T-helper 2 cell treated with Interferon-gamma antibody and Interleukin-4, amounts not matched to agents 5 μg/mL and 100 μg/mL, for 36 hours (primary cell): ENCODE measurements at places on chromosomes 2 and 18.

GRCh38 chr2:113888641-113889470, 1.0 kb upstream of the ACTR3 start:
- no peak for DNase-seq
- peaks cover 61% of the 10 kb centered on the region for H3K4me1 ChIP-seq
- peaks cover 45% of the 10 kb centered on the region for H3K36me3 ChIP-seq
- H3K4me3 ChIP-seq = peak overlapping the region; percentile 99

- H3K27me3 ChIP-seq = no peaks in the 10 kb centered on the region
- DNase-seq = no peak
- H3K4me3 ChIP-seq = no peak overlapping the region
- H3K36me3 ChIP-seq = no peaks in the 10 kb centered on the region
- no peak overlapping the region for H3K27ac ChIP-seq
- H3K4me1 ChIP-seq = no peaks in the 10 kb centered on the region
Measured at GRCh38 chr18:7830468-7830867, 263.4 kb downstream of the PTPRM start.

DNA sequence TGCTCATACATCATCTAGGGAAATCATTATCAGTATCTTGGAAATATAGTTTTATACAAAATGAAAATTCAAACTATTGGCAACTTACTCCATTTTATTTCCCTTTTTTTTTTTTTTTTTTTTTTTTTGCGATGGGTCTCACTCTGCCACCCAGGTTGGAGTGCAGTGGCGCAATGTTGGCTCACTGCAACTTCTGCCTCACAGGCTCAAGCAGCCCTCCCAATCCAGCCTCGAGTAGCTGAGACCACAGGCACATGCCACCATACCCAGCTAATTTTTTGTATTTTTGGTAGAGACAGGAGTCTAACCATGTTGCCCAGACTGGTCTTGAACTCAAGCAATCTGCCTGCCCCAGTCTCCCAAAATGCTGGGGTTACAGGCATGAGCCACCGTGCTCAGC, 29.0 kb downstream of the OLA1 start:
- no peaks in the 10 kb centered on the region for H3K27me3 ChIP-seq
- no peak overlapping the region for H3K27ac ChIP-seq
- H3K4me3 ChIP-seq = no peak overlapping the region
- peaks cover 9% of the 10 kb centered on the region for H3K36me3 ChIP-seq
- DNase-seq = no peak
- H3K4me1 ChIP-seq = no peaks in the 10 kb centered on the region

DNA sequence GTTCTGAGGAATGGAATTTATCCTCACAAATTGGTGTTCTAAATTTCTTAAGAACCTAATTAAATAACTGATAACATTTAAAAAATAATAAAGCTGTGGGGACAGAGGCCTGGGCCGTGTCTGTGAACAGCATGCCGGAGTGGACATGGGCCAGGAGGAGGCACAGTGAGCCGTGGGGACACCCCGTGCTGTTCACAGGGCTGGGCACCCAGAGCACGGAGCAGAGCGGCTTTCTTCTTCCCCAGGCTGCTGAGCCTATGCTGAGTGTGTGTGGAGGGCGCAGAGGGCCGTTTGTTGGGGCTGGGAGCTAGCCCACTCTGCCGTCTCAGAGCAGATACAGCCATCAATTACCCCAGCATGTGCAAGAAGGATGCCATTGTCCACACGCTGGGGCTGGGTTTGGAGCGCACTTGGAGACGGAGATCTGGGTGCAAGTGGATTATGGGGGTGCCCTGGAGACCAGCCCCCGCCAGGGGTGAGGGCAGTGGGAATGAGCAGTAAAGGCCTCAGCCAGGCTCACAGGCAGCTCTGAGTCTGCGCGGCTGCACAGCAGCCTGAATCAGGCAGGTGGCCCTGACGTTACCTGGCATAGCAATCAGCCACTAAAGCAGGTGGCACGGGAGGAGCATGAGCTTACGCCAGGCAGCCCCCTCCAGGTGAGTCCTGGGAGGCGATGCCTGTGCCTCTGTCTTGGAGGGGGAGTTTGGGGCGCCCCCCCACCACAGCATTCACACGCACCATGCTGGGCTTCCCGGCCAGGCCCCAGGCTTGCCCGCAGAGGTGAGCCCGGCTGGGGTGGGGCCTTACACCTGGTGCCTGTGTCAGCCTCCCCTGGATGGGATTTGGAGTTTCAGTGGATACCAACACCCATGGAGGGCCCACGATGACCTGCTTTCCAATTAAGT, 52.1 kb upstream of the SLC66A3 start:
- H3K4me3 ChIP-seq = peak overlapping the region; percentile 67
- H3K4me1 ChIP-seq = peaks cover 35% of the 10 kb centered on the region
- DNase-seq = no peak
- peaks cover 6% of the 10 kb centered on the region for H3K36me3 ChIP-seq
- H3K27ac ChIP-seq = no peak overlapping the region

GRCh38 chr2:77521548-77521891, 656 bp downstream of the LRRTM4 start:
- no peaks in the 10 kb centered on the region for H3K4me1 ChIP-seq
- H3K27me3 ChIP-seq = no peaks in the 10 kb centered on the region
- no peaks in the 10 kb centered on the region for H3K36me3 ChIP-seq
- DNase-seq = no peak
- H3K4me3 ChIP-seq = no peak overlapping the region

GRCh38 chr2:170530803-170531564, 184.2 kb upstream of the SP5 start:
- no peaks in the 10 kb centered on the region for H3K36me3 ChIP-seq
- peaks cover 11% of the 10 kb centered on the region for H3K27me3 ChIP-seq
- peaks cover 3% of the 10 kb centered on the region for H3K4me1 ChIP-seq
- no peak for DNase-seq
- H3K27ac ChIP-seq = no peak overlapping the region

GRCh38 chr2:98554116-98554861, 54.0 kb downstream of the COA5 start:
- peaks cover 51% of the 10 kb centered on the region for H3K4me1 ChIP-seq
- no peak for DNase-seq
- H3K27ac ChIP-seq = no peak overlapping the region
- H3K27me3 ChIP-seq = no peaks in the 10 kb centered on the region

DNA sequence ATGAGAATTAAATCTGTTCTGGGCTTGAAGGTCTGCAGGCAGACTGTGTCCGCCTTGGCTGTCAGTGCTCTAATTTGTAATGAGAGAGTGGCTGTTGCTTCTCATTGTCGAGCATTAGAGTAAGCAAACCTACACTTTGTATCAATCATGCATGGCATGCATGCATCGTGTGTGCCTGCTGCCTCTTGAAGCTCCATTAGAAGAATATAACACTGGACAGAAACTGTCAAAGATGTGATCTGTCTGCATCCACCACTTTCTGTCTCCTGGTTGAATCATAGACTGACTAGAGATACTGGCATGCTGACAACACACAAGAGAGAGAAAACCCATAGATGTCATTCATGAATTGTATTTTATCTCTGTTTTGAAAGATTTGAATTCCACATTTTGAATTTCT, 275.0 kb upstream of the NXPH2 start:
- no peak for DNase-seq
- no peaks in the 10 kb centered on the region for H3K4me1 ChIP-seq
- H3K27me3 ChIP-seq = no peaks in the 10 kb centered on the region
- no peaks in the 10 kb centered on the region for H3K36me3 ChIP-seq

DNA sequence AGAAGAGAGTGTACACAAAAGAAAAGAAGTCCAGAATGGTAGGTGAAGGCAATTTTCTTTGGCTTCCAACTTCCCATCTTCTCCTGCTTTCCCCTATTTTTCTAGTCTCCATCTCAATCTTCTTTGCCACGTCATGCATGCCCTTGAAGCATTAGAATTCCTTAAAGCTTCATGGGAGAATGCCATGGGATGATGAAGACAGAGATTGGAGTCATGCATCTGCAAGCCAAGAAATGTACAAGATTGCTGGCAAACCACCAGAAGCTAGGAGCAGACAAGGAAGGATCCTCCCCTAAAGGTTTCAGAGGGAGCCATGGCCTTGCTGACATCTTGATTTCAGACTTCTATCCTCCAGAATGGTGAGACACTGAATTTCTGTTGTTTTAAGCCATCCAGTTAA, 305.9 kb downstream of the HRH4 start:
- no peaks in the 10 kb centered on the region for H3K36me3 ChIP-seq
- no peaks in the 10 kb centered on the region for H3K27me3 ChIP-seq
- no peak overlapping the region for H3K27ac ChIP-seq
- no peak for DNase-seq

GRCh38 chr2:115194623-115195022, 752.2 kb downstream of the DPP10 start:
- H3K4me1 ChIP-seq = no peaks in the 10 kb centered on the region
- H3K4me3 ChIP-seq = no peak overlapping the region
- no peaks in the 10 kb centered on the region for H3K36me3 ChIP-seq
- no peak for DNase-seq
- no peak overlapping the region for H3K27ac ChIP-seq

GRCh38 chr2:144198116-144198515, 321.8 kb downstream of the ZEB2 start:
- peak overlapping the region; percentile 28 for H3K27ac ChIP-seq
- H3K36me3 ChIP-seq = peaks cover 26% of the 10 kb centered on the region
- H3K27me3 ChIP-seq = no peaks in the 10 kb centered on the region
- H3K4me1 ChIP-seq = peaks cover 30% of the 10 kb centered on the region
